Bronchial smooth muscle cell (primary cell): ENCODE measurements at places on chromosomes 4 and X. TPM values are rescaled to one million over a fixed set of nuclear protein-coding genes. Genes with fewer than 3 reads are reported as not detected.

ARL13A gene
- total RNA-seq = not detected in 2 replicates

UGT2A1 gene
- total RNA-seq = not detected in 2 replicates

SCD5 gene
- 11.6 and 14.2 TPM in 2 replicates for total RNA-seq

F9 gene
- not detected in 2 replicates for total RNA-seq

RASGEF1B gene
- total RNA-seq = under 0.01 TPM in 1 of 2 replicates, not detected in the other

BRS3 gene
- total RNA-seq = not detected in 2 replicates

LRCH2 gene
- total RNA-seq = 4.6 and 7.6 TPM in 2 replicates

SLC10A3 gene
- 9.5 and 11.3 TPM in 2 replicates for total RNA-seq

RAB40AL gene
- 0.09 and 0.32 TPM in 2 replicates for total RNA-seq

H2BW2 gene
- total RNA-seq = not detected in 2 replicates

TMEM128 gene
- total RNA-seq = 20.9 and 29.9 TPM in 2 replicates

SYNPO2 gene
- 0.94 and 1.3 TPM in 2 replicates for total RNA-seq

SSX4 gene
- total RNA-seq = not detected in 2 replicates

CFI gene
- total RNA-seq = 1.8 and 4.9 TPM in 2 replicates
